ENCODE measurements at places on chromosomes 13 and 19.
A peak's percentile ranks its signal among the peaks of the same experiment; 100 is the strongest.

- peak; percentile 76 for DNase-seq
Measured at GRCh38 chr19:55484593-55485438, at the start of gene NAT14. Gene NAT14, plus strand, starts transcription at chr19:55485188. Its CDS starts 521 bp downstream, at chr19:55485709.

DNA sequence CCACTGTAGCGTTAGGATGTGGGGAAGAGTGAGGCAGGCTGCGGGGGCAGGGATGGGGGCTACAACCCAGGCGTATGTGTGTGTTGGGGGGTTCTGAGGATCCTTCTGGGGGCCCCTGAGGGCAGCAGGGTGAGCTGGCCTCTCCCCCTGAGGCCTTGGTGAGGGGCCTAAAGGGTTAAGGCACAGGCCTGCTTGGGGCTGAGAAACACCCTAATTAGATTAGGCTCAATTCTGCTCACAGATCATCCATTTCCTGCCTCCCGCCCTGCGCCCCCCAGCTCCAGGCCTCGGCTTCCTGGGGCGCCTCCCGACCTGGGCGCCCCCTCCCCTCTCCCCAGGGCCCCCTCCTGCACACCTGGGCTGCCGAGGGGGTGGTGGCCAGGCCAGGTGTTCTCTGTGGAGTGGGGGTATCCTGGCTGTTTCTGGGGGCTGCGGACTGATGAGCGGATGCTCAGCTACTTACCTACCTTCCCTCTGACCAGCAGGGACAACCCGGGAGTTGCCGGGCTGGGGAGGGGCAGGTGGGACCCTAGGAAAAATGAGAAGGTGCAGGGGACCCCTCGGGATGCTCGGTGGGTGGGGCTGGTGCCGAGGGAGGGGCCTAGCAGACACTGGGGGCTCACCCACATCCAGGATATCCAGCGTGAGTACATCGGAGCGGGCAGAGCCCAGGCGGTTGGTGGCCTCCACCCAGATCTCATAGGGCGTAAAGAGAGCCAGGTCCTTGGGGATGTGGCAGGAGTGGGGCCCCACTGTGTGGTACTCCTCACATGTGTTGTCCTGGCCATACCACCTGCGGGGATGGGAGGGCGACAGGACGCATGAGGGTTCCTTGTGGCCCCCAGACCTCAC is 8.6 kb downstream of the CRLF1 start:
- no peak for DNase-seq

GRCh38 chr19:40739030-40739839 is 11.0 kb downstream of the ACTMAP start:
- no peak for DNase-seq

GRCh38 chr13:109789262-109789661 is 2.9 kb upstream of the IRS2 start:
- no peak for DNase-seq

DNA sequence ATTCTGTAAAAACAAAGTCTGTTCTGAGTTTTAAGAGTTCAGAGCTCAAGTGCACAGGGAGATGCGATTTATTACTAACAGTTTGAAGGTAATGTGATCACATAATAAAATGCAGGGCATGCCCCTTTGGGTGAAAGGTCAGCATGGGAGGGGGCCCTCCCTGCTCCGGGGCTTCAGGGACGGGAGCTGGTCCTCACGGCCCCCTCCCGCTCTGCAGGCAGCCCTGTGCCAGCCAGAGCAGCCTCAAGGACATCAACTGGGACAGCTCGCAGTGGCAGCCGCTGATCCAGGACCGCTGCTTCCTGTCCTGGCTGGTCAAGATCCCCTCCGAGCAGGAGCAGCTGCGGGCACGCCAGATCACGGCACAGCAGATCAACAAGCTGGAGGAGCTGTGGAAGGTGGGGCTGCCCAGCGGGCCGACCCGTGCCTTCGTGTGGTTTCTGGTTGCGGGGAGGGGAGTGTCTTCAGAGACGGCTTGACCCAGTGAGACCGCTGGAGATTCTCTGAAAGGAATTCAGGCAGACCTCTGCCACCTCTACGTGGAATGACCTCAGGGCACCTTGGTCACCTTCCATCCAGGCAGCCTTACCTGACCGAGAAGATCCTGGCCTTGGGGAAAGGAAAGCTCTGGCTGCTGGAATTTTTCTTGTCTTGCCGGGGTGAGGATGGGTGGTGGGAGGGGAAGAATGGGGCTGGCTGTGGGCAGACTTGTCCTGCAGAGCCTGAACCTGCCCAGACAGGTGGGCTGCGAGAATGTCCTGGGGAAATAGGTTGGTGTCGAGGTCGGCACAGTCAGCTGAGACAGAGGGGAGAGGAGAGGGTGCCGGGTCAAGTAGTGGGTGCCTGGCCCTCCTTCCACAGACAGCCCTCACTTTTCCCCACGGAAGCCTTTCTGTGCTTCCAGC is 19.0 kb downstream of the UPF1 start:
- no peak for DNase-seq

GRCh38 chr13:71619096-71619495 is 247.9 kb downstream of the DACH1 start:
- no peak for DNase-seq

GRCh38 chr13:98990701-98991100 is 12.8 kb upstream of the DOCK9 start:
- DNase-seq, result no peak
